GM23248 (cell line): ENCODE measurements at places on chromosomes 2 and 18. TPM values are rescaled to one million over a fixed set of nuclear protein-coding genes. Genes with fewer than 3 reads are reported as not detected.

GRCh38 chr2:40967451-40967850 is 515.6 kb upstream of the SLC8A1 start:
- no peak for DNase-seq

GRCh38 chr2:109260886-109261700 is 132.1 kb downstream of the SH3RF3 start:
- peak; percentile 49 for DNase-seq

GRCh38 chr18:50863840-50864375 is 15.0 kb upstream of the ME2 start:
- no peak for DNase-seq

DNA sequence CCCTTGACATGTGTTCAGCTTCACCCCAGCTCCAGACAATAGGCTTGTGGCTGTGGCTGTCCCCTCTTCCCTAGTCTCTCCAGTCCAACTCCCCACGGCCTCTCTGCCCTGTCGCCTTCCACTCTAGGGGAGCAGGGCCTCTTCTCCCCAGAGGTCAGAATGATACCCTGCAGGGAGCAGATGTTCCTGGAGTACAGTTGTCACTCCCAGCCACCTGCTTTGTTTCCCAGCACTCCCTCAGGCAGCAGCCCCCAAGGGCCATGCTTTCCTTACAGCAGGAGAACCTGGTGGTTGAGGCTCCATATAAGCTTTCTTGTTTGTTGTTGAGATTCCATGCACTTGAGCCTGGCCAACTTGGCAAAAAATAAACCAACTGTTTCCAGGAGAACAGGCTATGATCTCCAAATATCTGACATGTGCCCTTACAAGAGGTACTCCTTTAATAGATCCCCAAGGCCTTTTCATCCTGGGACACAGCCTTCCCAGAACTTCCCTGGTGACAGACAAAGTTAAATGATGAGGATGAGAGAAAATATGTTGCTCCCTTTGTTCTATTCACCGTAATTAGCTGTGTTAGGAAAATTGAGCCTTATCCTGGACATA is 45.1 kb downstream of the DPYSL5 start:
- DNase-seq, result no peak

GRCh38 chr18:11037533-11038240 is 111.7 kb downstream of the PIEZO2 start:
- DNase-seq, result no peak

GRCh38 chr2:20507166-20507692 is 60.4 kb downstream of the RHOB start:
- DNase-seq, result peak; percentile 21

DNA sequence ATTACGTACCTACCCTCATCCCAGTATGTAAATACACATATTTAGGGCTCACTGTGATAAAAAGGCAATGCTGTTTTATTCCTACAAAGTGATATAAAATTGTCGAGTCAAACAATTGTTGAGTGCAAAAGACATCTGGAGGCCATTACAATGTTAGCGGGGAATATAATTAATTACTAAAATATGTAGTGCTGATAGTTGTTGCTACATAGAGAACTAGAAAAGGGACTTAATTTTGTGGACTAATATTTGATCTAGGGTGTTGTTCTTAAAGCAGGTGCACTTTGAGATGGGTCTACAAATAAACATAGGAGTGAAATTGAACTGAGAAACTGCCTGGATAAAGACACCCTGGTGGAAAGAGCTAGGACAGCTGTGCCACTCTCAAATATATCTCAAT is 300.1 kb downstream of the NOL4 start:
- DNase-seq, result no peak

GRCh38 chr2:104856086-104856972 is 2.4 kb downstream of the POU3F3 start:
- no peak for DNase-seq

GRCh38 chr18:8699948-8700347 is 5.4 kb upstream of the MTCL1 start:
- DNase-seq, result peak; percentile 71

DNA sequence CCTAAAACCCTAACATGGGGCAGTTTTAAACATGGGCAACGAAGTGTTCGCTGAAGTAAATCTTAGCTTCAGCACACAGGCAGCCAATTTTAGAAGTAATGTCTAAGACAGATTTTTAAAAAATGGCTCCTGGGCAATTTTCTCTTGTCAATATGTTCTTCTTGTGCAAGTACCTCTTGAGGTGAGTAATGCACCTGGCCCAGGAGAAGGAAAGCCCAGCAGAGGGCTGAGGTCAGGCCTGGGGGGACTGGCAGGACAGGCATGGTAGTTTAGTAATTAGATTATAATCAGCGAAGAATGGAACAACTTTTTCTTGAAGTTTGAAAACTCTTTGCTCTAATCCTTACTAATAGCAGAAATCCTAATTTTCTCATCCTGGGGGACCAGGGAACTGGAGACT is 77.6 kb downstream of the SPRED2 start:
- no peak for DNase-seq

- DNase-seq, result no peak
These were observed 256.4 kb upstream of the NETO1 start for GRCh38 chr18:73124175-73124574.

- no peak for DNase-seq
These were observed 64.3 kb downstream of the NFATC1 start for GRCh38 chr18:79459946-79460480.

- DNase-seq, result no peak
These were observed 1.3 kb downstream of the ADI1 start for GRCh38 chr2:3517948-3518495.

GRCh38 chr2:43345872-43346271 is 119.5 kb upstream of the ZFP36L2 start:
- DNase-seq, result no peak

DNA sequence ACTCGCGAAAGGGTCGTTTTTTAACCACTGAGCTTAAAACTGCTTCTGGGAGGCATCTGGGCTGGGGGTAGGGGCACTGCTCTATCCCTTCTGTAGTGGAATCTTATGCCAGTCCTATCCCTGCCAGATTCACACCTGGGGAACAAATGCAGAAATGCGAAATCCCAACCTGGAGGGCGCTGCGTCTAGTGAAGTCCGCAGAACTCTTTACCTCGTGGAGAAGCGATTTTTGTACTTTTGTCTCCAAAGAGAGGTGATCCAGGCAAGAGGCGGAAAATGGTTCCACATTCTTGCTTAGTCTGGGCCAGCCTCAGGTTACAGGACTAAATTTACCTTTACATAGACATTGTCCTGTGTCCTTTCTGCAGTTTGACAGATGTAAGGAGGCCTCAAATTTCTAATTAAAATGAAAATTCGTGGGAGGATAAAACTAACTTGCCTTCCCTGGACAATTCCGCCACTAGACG is 10.4 kb downstream of the TBR1 start:
- DNase-seq, result peak; percentile 73

DNA sequence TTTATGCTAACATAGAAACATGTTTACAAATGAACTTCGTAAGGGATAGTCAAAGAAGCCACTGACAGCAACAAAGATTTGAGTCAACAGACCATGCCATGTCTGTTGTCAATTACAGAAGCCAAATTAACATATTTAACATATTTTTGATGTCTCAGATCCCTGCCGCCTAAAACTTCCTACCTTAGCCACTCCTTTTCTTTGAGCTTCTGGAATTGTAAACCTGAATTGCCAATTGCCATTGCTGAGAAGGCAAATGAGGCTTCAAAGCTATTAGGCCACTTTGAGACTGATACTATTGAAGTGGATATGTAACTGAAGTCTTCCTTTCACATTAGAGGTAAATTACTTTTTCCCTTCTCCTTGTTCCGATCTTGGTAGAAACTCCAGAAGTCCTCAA is 66.0 kb upstream of the DSEL start:
- no peak for DNase-seq

DNA sequence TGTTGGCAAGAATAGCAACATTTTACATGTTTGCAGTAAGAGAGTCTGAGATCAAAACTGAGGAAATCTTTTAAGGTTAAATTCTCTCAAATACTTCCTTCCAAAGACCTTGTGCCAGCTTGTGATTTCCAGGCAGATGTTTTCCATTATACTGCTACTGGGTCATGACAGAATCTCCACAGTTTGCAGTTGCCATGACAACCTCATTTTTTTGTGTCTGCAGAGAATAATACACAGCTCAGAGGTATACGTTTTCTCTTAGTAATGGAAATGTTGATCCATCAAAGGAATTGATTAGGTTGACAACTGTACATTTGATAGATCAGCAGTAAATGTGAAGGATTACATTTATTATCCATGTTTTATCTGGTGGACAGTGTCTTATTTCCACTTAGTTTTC is 29.1 kb upstream of the CSRNP3 start:
- peak; percentile 92 for DNase-seq

GRCh38 chr2:56227811-56228210 is 44.0 kb downstream of the CCDC85A start:
- DNase-seq, result peak; percentile 24

- DNase-seq, result no peak
These were observed 105.2 kb upstream of the ID2 start for GRCh38 chr2:8576525-8577167.

DNA sequence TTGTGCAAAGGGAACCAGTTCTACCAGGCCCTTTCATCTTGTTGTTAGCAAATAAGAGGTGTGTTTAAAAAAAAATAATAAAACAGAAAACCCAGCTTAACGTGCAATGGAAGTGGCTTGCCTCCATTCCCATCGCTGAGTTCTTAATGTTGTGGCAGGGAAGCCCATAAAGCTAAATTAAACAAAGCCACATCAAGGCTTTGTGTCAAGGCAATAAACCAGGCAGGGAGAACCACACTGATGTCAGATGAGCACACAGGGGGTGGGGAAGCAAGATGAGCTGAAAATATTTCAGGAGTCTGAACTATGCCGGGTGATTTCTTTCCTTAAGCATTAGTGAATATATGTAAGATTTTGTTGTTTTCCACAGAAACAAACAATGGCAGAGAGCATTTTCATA is 73.5 kb downstream of the PHLPP1 start:
- no peak for DNase-seq

DNA sequence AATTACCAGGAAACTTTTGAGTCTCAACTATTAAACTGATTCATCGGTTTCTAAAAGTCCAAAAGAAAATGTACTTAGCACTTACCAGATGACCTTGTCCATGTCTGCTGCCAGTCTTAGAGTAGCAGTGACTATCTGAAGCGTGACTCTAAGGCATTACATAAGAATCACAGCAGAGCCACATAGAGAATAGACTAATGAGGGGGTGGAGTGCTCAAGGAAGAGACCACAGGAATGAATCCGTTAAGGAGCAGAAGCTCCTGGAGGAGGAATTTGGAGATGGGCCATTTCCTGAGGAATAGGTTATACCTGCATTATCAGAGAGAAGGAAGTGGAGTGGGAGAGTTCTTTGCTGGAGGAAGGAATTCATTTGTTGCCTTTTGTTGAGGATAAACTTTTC is 116.0 kb downstream of the MAP3K20 start:
- DNase-seq, result peak; percentile 80

GRCh38 chr18:13259701-13260100 is 41.1 kb downstream of the LDLRAD4 start:
- no peak for DNase-seq

GRCh38 chr2:241080405-241081189 is 21.5 kb downstream of the MTERF4 start:
- DNase-seq, result no peak

DNA sequence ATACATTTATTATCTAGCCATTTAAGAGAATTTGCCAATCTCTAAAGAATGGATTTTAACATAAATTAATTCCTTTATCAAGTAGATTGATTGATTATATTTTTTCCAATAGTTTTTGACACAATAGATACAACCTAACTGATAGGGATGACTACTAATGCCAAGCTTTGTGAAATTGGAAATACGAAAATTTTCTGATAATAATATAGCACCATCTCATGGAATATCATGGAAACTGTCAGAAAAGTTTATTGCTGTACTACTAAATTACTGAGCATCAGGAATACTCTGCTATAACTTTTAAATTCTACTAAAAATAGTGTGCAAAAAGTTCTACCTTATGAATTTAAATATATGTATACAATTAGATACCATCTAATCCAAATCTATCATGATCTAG is 101.8 kb upstream of the MAP2 start:
- DNase-seq, result no peak

GRCh38 chr2:235553696-235554100 is 59.9 kb downstream of the AGAP1 start:
- DNase-seq, result no peak

DNA sequence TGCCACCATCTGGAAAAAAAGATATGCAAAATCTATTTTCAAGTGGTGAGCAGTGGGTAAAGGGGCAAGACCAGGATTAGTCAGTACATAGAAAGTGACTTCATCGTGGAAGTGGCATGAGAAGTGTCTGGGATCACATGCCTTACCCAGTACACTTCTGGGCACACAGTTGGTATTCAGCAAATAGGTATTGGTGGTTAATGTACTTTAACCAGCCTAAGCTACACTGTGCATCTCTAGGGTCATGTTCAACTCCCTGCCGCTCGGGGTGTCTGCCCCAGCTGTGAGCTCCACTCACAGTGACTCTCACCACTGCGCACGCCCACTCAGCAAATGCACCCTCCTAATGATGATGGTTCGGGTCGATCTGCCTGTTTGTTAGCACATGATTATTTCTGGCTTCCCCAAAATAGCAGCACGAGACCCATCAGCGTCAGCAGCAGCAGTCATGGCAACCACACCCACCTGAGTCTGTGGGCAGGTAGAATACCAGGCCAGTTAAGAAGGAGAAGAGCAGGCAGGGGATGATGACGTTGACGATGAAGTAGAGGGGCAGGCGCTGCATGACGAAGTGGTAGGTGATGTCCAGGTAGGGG is 11.1 kb downstream of the CHRNA1 start:
- DNase-seq, result no peak

DNA sequence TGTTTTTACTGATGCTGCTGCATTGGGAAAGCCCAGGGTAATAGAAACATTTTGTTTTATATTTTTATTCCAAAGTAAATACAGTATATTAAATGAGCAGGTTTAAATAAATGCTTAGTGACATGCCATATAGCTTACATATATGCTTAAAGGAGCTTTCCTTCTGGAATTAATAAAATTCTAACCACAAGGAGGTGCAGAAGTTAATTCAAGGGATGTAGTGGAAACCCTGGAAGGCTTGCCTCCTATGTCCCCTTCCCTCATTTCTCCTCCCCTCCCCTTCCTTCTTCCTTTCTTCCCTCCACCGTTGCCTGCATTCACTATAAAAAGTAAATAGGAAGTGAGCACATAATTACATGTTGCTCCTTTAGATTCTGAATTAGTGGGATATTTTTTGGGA is 96.3 kb downstream of the UBE2E3 start:
- no peak for DNase-seq

Gene RGPD3
- 0.06 and 0.08 TPM in 2 replicates for polyA plus RNA-seq

Gene COPS9
- polyA plus RNA-seq, result 340 and 350 TPM in 2 replicates

Gene EVX2
- not detected in 2 replicates for polyA plus RNA-seq

Gene DSG3
- not detected in 2 replicates for polyA plus RNA-seq

Gene FIGN
- polyA plus RNA-seq, result 1.8 and 2.6 TPM in 2 replicates

Gene TMEM185B
- polyA plus RNA-seq, result 32.3 and 33.7 TPM in 2 replicates

Gene MDH1B
- polyA plus RNA-seq, result 0.70 and 0.80 TPM in 2 replicates

Gene RUFY4
- not detected in 2 replicates for polyA plus RNA-seq

Gene ABCG8
- polyA plus RNA-seq, result 0.04 TPM in 1 of 2 replicates, not detected in the other

Gene AKAIN1
- not detected in 2 replicates for polyA plus RNA-seq

Gene ZC3H15
- 88.7 and 103 TPM in 2 replicates for polyA plus RNA-seq

Gene ANKRD53
- 0.65 and 1.2 TPM in 2 replicates for polyA plus RNA-seq
